ENCODE measurements at places on chromosomes 2 and 18.

DNA sequence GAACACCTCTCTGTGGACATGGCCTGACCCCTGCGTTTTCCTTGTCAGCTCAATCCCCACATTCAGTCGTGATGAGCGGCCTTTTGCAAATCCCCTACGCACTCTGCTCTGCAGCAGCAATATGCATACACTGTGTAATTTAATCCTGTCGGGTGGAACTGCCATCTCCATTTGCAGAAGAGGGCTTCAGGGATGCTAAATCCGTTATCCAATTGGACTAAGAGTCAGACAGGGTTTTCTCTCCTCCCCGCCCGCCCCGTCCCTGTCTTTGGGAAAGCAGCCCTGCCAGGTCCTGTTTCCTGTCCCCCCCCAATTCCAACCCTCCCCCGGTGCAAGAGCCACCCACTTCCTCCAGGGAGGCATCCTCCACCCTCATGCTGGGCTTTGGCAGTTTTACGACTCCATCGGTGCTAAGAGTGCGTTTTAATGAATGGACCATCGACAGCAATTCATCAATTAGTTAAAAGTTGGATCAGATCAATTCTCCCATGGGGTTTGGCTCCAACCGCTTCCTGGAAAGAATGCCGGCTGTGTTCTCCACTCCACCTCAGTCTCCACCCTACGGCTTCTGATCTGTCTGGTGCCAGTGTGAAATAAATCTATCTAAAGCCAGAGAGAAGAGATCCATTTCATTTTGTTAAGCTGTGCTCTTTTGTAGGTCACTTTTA, 53.5 kb upstream of the ASAP2 start:
- DNase-seq, result no peak

GRCh38 chr2:219457784-219458369, 23.2 kb downstream of the SPEG start:
- DNase-seq, result no peak

- no peak for DNase-seq
Observed at GRCh38 chr18:59083136-59083818, 56.4 kb upstream of the SEC11C start.

DNA sequence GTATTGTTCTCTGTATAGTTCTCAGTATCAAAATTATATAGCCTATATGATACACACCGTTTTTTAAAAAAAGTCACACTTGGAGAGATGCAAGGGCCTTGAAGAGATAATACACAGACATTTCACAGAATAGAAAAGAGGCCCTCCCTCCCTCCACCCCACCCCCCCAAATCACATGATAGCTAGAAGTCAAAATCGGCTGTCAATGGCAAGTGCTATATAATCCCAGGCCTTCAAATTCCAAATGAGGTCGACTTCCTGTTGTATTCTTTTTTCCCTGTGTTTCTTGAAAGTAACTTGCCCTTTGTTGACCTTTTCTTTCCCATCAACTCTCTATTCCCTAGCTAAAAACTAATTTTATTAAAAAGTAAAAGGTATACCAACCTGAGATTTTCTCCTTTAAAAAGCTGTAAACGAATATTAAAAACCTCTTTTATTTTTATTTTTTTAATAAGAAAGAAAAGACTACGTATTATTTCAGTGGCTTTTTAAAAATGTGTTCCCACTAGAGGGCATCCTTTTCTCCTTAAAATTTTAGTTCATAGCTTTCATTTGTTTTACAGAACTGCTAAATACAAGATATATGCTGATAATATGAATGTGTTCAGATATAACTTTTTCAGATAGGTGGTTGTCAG, 46.6 kb downstream of the KCMF1 start:
- no peak for DNase-seq
